ENCODE measurements at places on chromosomes 1 and 21. TPM values are rescaled to one million over a fixed set of nuclear protein-coding genes. Genes with fewer than 3 reads are reported as not detected.

DNA sequence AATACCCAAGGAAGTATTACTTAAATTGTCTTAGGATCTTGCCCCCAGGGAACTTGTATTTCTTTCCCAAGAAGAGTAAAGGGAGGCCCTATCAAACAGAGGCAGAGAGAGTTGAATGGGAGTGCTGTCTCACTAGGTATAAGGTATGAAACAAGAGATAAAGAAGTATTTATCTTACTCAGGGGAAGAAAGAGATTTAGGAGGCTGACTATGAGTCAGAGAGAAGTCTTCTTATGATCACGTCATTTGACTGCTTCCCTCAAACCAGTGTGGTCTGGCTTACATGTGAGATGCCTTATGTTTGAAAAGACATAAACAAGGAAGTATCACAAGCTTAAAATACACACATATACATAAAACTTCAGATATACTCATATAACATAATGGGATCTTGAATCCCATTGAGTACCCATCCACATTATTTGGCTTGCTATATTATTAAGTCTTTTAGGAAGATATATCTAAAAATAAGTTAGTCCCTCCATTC lies 29.6 kb downstream of the DUSP10 start:
- DNase-seq: no peak

GRCh38 chr1:229159668-229160544 lies 111.0 kb upstream of the RAB4A start:
- no peak for DNase-seq

GRCh38 chr1:182413486-182413885 lies 13.0 kb upstream of the TEDDM1 start:
- no peak for DNase-seq

GRCh38 chr21:41387824-41388223 lies 26.0 kb downstream of the MX2 start:
- DNase-seq: no peak

GRCh38 chr21:37430184-37430821 lies 63.7 kb downstream of the DYRK1A start:
- no peak for DNase-seq

The NHLH1 gene
- polyA plus RNA-seq: 0.10 TPM

The GSTM2 gene
- polyA plus RNA-seq: 275 TPM
